Osteoblast (primary cell): ENCODE measurements at places on chromosomes 5 and 9. TPM values are rescaled to one million over a fixed set of nuclear protein-coding genes. Genes with fewer than 3 reads are reported as not detected.
A peak's percentile ranks its signal among the peaks of the same experiment; 100 is the strongest.

- no peak for DNase-seq
Observed at GRCh38 chr5:16975950-16976624, 40.0 kb upstream of the MYO10 start.

MED10 gene
- total RNA-seq, result 12.4 and 13.4 TPM in 2 replicates

DNA sequence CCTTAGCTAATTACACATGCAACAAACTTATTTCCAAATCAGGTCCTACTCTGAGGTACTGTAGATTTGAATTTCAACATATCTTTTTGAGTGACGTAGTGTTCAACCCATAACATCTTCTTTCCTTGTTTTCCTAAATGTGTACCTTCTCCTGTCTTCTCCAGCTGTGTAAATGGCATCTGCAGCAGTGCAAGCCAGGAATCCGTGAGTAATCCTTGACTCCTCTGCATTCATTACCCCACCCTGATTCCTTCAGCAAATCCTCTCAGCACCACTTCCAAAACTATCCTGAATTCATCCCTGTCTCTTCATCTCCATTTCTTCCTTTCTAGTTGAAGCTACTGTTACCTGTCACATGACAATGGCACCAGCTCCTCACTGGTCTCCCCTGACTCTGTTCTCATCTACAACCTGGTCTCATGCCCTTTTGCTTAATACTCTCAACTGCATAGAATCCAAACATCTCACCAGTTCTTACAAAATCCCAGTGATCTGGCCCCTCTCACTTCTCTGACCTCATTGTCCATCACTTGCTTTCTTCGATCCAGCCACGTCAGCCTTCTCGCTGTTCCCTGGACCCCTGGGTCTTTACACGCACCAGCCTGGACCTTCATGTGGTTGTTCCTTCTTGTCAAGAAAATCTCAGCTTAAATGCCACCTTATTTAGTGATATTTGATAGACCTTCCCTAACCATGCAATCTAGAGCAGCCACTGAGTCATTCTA is 14.6 kb upstream of the TRAF1 start:
- DNase-seq, result peak; percentile 91

GRCh38 chr9:91813176-91813795 is 136.7 kb downstream of the ROR2 start:
- DNase-seq, result no peak

DNA sequence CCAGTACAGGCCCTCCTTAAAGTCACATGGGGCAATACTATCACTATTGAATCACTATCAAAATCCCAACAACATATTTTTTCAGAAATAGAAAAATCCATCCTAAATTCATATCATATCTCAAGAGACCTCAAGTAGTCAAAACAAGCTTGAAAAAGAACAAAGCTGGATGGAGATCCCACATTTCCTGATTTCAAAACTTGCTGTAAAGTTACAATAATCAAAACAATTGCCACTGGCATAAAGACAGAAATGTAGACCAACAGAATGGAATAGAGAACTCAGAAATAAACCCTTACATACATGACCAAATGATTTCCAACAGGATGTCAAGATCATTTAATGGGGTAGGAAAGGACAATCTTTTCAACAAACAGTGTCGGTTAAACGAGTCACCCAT is 41.3 kb upstream of the CDKN2AIPNL start:
- DNase-seq, result no peak
